ENCODE measurements at places on chromosomes 16 and 17.

GRCh38 chr17:63075969-63076368 is 109.9 kb downstream of the TANC2 start:
- no peak for DNase-seq

DNA sequence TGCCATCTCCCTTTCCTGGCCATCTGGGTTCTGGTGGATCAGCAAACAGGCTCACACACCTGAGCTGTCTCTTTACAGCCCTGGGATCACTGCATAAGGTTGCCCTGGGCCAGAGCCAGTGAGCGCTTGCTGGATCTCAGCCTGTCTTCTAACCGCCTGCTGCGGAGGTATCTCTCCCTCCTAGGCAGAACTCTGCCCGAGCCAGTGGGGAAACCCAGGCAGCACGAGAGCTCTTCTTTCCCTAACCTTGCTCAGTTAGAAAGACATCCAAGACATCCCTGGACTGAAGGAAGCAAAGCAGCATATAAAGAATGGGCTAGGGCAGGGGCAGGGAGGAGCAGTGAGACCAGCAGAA is 6.4 kb downstream of the HAS3 start:
- DNase-seq, result no peak

DNA sequence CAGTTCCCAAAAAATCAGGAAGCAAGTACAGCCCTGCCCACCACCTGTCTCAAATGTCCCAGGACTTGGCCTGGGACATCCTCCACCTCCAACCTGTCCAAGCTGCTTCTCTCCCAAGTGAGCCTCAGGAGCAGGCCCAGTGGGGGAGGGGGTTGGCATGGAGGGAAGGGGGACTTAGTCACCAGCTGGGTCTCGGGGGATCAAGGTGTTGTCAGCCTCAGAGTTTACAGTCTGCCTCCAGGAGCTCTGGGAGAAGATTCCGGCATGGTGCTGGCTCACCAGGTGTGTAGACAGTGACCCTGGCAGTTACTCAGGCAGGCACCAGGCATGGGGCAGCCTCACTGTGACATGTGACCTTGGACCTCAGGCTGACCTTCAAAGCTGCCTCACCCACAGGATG is 19.7 kb downstream of the ZNF423 start:
- no peak for DNase-seq

- DNase-seq, result no peak
Measured at GRCh38 chr17:50917418-50917743, 51.2 kb upstream of the TOB1 start.

GRCh38 chr17:34793231-34793908 is 167.9 kb downstream of the CCT6B start:
- DNase-seq, result no peak

- DNase-seq, result no peak
Measured at GRCh38 chr16:83802135-83802534, 5.6 kb upstream of the HSBP1 start.

GRCh38 chr17:47663912-47664623 is 14.3 kb downstream of the KPNB1 start:
- no peak for DNase-seq

DNA sequence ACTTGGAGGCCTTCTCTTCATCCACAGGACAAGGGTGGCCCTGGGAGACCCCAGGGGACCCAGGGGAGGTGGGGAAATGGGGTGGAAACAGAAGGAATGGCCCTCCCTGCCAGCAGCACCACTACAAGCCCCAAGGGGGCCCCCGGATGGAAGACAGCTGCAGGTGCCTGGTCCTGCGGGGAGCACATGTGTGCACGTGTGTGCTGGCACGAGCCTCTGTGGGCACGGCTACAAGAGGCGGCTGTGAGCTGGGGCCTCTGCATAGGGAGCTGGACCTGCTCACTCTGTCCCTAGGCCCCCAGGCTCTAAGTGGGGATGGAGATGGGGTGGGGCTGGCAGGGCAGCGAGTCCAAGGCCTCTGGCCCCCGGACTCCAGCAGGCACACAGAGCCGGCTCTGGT is 13.2 kb upstream of the AATK start:
- no peak for DNase-seq

DNA sequence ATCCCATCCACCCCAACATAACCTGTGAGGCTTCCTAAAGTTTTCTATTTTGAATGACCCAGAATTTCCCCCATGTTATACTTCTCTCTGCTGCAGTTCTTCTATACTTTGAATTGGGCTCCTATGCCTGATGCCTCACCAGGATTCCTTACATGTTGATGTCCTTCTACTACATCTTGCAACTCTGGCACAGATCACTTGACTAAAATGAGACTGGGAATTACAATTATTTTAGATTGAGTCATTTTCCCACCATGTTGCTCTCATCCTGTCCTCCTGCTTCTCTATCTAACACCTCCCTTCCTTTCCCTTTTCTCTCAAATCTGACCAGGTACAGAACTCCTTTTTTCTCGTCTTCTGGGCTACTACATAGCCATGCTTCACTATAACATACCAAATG is 314.0 kb upstream of the KCNJ16 start:
- no peak for DNase-seq

DNA sequence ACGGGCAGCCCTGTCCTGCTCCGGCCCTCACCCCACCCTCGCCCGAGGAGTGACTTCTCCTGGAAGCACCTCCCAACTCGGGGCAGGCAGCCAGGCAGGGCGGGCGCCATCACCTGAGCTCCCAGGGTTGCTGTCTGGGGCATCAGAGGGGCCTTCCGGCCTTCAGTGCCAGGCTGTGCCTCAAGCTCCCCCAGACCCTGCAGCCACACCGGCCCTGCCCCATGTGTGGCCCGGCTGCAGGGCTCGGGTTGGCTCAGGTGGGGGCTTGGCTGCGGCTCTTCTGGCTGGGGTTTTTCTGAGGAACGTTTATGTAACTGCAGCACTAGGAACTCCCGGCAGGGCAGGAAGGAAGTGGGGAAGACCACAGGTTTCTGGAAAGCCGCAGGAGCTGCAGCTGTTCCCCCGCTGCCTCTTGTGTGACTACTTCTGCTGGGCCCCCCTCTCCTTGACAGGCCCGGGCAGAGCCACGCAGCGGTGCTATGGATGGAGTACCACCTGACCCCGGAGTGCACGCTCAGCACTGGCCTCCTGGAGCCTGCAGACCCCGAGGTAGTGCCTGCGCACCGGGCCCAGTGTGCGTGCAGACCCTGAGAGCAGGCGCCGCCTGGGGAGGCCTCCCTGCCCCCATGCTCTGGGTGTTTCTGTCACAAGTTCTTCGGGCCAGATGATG is 45.6 kb downstream of the PRMT7 start:
- DNase-seq, result no peak

GRCh38 chr17:68568581-68568980 is 32.6 kb downstream of the FAM20A start:
- DNase-seq, result no peak

DNA sequence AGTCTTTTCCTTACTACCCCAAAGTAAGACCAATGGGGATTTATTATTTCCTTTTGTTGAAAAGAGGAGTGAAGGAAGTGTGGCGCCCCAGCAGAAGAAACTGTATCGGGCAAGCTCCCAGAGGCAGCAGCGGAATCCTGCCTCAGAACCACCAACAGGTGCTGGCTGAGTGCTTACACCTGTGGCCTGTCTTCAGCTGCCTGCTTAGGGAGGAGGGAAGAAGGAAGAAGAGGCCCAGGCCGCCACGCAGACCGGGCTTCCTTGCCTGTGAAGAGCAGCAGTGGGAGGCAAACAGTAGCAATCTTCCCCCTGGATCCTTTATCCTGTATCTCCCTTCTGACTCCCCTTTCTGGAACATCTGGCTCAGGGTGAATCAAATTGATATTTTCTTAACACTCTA is 134.7 kb downstream of the AATF start:
- no peak for DNase-seq

DNA sequence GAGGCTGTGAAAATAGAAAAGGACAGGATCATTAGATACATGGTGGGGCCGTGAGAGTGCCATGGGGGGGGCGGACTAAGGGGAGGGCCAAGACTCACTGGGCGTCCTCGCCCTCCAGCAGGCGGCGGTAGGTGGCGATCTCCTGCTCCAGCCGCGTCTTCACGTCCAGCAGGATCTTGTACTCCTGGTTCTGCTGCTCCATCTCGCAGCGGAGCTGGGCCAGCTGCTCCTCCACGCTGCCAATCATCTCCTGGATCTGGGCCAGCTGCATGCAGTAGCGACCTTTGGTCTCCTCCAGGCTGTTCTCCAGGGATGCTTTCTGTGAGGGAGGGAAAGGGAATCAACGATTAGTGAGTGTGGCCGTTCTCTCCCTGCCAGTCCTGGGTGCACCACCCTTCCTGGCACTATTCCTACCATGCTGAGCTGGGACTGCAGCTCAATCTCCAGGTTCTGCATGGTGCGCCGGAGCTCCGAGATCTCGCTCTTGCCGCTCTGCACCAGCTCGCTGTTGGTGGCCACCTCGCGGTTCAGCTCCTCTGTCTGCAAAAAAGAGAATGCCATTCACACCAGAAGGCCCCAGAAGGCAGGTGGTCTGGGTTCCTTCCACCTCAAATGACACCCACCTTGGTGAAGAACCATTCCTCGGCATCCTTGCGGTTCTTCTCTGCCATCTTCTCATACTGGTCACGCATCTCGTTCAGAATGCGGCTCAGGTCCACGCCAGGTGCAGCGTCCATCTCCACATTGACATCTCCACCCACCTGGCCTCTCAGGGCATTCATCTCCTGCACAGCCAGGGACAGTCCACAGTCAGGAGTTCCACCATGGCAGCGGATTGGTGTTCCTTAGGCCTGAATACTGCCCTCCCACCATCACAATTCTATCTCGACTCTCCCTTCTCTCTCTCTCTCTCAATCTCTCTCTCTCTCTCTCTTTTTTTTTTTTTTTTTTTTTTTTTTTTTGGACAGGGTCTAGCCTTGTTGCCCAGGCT is 3.3 kb downstream of the KRT14 start:
- DNase-seq, result no peak

DNA sequence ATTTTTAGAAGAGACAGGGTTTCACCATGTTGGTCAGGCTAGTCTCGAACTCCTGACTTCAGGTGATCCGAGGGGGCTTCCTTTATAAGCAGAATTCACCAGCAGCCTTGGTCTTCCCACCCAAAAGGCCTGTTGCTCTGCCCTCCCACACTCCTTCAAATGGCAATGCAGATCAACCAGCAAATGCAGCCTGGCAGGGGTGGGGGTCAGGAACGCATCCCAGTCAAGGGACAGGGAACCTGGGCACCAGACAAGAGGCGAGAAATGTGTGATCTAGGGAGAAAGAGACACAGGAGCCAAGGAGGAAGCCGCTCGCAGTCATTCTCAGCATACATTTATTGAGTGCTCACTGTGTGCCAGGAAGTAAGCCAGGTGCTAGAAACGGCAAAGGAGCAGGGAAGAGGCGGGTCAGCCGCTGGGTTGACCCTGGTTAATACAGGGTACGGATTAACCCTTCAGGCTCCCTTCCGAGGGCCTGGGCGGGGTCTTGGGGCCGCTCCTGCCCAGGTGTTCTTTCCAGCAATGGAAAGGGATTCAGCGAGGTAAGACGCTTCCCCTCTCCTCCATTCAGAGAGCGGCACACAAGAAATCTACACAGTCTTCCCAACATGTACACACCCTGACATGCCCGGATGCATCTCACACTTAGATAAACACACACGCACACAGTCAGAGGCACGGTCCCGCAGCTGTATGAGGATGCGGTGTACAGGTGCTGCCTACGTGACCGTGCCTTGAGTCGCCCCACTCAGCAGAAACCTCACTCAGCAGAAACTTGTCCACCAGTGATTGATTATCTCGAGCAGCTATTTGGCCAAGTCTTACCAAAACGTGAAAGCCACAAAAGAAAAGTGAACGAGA is 6.6 kb upstream of the PITPNA start:
- DNase-seq, result no peak

DNA sequence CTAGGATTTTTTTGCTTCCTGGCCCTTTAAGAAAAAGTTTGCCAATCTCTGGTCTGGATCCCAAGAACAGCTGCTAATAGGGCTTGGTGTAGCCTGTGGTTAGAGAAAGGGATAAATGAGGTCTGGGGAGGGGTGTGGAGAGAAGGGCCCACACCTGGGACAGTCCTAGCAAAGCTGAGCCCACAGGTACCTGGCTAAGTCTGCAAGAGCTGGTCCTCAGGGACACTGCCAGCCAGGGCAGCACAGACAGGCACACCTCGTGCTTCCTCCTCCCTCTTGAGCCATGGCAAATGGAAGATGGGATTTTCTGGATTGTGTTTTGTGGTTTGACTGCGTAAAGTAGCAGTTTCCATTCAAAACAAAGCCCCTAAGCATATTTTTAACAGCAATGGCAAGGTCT is 217.5 kb downstream of the SOX9 start:
- DNase-seq, result no peak

GRCh38 chr17:17849147-17849820 is 12.5 kb upstream of the SREBF1 start:
- no peak for DNase-seq

DNA sequence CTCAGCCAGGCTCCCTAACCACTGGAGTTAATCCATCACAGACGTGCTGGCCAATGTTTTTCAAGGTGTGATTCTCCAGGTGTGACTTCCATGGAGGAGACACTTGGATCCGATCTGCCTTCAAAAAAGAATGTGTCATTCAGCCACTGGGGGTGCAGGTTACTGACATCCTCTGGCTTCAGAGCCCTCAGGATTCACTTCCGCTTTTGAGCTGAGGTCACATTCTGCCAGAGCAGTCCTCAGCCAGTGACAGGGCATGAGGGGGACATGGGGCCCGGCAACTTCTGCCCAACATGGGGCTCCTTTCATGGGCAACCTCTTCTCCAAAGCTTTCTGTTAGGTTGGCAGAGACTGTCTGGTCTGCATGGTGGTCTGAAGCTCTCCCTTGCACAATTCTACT is 81.4 kb downstream of the GRIN2A start:
- DNase-seq, result no peak

DNA sequence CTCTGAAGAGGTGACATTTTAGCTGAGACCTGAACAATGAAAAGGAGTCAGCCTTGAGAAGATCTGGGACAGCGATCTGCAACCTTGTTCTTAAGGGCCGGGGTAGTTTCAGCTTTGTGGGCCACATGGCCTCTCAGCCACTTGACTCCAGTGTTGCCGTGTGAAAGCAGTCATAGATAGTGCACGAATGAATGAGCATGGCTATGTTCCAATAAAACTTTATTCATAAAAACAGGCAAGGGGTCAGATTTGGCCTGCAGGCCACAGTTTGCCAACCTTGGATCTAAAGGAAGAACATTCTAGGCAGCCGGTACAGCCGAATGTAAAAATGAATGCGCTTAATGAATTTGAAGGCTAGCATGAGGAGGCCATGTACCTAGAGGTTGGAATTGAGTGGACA is 83.5 kb downstream of the ABCC6 start:
- DNase-seq, result no peak

DNA sequence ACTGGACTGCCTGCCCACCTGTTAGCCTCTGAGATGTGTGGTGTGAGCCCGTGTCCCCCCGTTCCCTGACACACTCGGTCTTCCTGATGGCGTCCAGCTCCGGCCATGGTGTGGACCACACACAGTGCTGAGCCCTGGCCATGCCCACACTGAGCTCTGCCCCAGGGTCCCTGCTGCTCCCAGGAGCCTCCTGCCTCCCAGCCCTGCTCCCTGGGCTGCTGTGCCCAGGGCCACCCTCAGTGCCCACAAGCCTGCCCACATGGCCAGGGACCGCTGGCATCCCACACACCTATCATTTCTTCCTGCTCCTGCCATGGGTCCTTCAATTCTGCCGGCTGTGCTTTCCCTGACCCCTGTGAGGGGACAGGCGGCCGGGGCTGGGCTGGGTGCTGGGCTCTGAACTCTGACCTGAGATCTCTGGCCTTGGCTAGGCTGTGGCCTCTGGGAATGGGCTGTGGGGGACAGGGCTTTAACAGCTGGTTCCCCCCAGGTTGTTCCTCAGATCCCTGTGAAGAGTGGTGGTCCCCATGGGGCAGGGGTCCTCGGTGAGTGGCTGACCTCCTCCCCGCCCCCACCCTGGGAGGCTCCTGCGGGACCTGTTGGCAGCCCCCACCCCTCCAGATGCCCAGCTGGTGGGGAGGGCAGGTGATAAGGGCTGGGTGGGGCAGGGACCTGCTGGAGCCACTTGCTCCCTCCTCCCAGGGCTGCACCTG is 4.0 kb downstream of the CEMP1 start:
- no peak for DNase-seq

- no peak for DNase-seq
Measured at GRCh38 chr17:2397247-2398171, 3.4 kb downstream of the MNT start.

Measured in esophagus squamous epithelium (tissue), 5 donors.